ENCODE measurements at places on chromosomes 11 and 22.

DNA sequence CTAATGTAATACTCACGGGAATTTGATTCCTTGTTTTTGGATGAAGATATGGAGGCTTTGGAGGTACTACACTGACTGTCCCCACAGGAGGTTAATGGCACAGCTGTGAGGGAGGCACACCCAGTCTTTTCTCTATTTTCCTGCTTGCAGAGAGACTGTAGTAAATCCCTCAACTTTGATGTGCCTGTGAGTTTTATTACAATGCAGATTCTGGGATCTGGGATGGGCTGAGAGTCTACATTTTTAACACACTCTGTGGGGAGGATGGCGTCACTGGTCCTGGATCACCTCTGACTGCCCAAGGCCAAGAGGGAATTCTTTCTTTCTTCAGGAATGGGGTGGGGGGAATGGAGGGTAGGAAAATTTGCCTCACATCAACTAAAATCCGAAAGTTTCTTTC, 80.2 kb upstream of the NTM start:
- DNase-seq, result no peak

GRCh38 chr22:49466878-49467595, 360.6 kb downstream of the BRD1 start:
- no peak for DNase-seq

DNA sequence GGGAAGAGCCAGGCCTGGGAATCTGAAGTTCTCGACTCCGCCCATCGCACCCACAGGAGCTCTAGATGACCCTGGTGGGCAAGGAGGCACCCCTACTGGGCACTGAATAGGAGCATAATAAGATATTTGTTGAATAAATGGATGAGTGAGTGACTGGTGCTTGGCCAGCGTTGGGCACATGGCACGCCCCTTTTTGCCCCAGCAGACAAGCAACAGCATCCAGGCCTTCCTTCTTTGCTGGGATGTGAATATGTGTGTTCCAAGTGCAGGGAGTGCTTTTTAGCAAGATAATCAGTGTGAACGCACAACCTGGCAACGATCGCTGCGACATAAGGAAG, 443 bp upstream of the CELF1 start:
- no peak for DNase-seq

GRCh38 chr11:1693327-1694063, 3.5 kb upstream of the KRTAP5-6 start:
- peak; percentile 68 for DNase-seq

DNA sequence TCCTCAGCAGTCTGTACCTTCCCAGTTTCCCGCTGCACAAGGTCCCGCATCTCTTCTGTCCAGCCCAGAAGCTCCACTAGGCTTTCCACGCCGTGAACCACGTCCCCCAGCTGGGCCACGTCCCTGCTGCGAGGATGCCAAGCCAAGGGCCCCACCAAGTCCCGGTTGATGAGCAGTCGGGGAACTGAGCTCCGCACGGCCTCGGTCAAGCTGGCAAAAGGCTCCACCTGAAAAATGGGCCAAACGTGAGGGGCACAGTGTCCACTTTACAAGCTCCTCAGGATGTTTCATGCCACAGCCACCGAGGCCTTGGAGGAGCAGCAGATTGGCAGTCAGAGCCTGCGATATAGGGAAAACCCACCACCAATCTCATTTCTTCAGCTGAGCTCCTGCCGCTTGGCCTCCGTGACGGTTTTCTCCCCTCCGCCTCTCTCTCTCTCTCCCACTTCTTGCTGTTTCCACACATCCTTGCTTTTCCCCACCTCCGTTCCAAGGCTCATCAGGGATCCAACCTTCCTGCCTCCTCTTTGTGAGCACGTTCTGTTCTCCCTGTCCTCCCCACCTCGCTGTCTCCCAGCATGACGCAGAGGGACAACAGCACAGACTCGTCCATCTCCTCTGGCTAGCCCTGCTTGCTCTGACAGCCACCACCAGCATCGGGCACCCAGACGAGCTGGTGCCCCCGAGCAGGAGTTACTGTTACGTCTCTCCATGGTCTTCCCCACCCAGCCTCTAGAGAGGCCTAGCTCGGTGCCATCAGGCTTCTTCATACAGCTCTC, 11.5 kb downstream of the RIC8A start:
- DNase-seq, result no peak

GRCh38 chr11:29452146-29452545, 564.7 kb downstream of the KCNA4 start:
- DNase-seq, result no peak

- no peak for DNase-seq
These were observed 15.2 kb upstream of the RBM4B start for GRCh38 chr11:66692871-66693331.

- DNase-seq, result no peak
These were observed 586 bp downstream of the LRP5 start for GRCh38 chr11:68312780-68313573.

DNA sequence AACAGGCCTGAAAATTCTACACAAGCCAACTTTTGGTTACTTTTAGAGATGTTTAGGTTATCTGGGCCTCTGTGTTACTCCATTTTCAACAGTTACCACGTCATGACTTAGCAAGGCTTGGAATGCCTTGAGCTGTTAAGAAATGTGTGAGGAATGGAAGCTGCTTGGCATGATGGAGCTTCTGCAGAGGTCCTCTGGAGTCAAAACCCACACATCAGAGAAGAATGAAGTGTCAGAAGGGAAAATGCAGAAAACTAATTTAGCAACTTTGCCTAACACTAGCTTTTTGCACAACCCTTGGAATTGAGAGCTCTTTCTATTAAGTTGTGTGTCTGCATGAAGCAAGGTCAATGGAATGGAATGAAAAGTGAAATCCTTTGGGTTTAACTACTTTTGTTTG, 27.4 kb downstream of the FAT3 start:
- no peak for DNase-seq

DNA sequence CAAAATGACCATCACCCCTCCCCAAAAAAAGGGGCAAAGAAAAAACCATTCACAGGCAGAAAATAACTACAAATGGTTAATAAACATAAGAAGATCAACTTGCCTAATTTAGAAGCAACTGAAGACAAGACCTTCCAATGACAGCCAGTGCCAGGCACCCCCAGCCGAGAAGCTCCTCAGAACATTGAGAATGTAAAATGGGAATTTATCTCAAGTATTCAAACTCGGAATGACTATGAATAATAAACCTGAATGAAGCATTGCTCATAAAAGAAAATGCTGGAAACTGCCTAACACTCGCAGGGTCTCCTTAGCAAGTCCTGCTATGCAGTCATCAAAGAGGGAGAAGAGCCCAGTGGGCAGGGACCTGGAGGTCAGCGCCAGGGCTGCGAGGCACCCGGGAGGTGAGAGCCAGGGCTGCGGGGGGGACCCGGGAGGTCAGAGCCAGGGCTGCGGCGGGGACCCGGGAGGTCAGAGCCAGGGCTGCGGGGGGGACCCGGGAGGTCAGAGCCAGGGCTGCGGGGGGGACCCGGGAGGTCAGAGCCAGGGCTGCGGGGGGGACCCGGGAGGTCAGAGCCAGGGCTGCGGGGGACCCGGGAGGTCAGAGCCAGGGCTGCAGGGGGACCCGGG, 23.2 kb upstream of the MOB2 start:
- DNase-seq, result no peak

- no peak for DNase-seq
These were observed 6.1 kb downstream of the SLC25A1 start for GRCh38 chr22:19172213-19173046.

- DNase-seq, result no peak
These were observed 7.5 kb downstream of the UVRAG start for GRCh38 chr11:75822541-75822940.

DNA sequence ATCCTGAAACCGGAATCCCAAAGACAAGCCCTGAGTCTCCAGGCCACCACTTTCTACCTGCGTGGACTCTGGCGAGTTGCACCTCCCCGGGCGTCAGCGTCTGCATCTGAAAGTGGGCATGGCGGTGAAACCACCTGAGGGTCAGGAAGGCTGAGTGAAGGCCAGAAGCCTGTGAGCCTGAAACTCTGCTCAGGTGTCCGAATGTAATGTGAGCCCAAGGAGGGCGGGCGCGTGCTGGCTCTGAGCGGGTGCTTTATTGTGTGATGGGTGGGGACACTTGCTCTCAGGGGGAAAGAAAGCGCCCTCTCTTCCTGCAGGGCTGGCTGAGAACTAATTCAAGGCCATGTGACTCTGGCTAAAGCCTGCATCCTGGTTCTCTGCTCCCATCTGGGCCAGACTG, 135.6 kb downstream of the ST3GAL4 start:
- DNase-seq, result no peak

- DNase-seq, result no peak
These were observed 4.8 kb upstream of the SAA2 start for GRCh38 chr11:18253233-18253632.

DNA sequence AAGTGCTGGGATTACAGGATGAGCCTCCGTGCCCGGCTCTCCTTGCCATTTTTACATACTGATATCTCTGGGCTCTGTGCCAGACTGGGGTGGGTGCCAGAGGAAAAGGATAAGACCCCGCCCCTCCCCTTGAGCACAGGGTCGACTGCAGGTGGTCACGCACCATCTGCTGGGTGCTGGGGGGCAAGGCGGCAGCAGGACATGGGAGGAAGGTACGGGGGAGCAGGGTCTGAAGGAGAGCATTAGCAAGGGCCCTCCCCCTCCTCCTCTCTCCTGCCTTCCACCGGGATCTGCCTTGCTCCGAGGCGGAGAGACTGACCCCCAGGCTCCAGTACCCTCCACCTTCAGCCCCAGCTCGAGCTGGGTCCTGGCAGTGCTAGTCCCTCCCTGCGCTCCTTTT, 9.7 kb upstream of the PGA3 start:
- DNase-seq, result no peak

DNA sequence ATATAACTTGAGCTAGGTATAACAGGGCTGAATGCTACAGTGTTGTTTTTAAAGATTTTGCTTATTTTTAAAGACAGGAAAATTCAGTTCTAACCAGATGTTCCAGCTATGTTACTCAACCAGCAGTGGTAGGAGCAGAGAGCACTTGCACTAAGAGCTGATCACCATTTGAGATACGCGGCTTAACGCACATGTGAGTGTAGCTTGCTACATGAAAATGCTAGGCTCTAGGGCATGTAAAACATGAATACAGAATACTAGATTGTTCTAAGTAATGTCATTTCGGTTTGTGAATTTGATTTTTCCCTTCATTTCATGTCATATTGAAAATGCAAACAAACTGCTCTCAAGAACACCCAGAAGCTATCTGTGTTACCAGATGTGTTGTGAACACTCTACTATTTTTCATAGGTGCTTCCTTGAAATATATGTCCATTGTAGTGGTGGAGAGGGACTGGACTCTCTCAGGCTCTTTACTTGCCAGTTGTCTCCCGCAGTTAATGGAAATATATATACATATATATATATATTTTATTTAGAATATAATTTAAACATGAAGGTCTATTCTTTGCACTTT, 10.8 kb upstream of the TECTA start:
- DNase-seq, result no peak

DNA sequence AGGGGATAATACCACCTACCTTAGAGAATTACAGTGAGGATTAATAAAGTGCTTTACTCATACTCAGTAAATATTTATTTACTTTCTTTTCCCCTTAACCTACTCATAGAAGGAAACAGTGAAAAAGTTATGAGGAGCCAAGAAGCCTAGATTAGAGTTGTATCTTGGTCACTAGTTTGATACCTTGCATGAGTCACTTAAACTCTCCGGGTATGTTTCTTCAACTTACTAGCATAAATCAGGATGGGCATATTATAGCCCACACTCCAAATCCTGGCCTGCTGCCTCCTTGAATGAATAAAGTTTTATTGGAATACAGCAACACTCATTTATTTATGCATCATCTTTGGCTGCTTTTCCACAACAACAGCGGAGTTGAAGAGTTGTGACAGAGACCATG, 8.2 kb downstream of the FBXO3 start:
- DNase-seq, result no peak

DNA sequence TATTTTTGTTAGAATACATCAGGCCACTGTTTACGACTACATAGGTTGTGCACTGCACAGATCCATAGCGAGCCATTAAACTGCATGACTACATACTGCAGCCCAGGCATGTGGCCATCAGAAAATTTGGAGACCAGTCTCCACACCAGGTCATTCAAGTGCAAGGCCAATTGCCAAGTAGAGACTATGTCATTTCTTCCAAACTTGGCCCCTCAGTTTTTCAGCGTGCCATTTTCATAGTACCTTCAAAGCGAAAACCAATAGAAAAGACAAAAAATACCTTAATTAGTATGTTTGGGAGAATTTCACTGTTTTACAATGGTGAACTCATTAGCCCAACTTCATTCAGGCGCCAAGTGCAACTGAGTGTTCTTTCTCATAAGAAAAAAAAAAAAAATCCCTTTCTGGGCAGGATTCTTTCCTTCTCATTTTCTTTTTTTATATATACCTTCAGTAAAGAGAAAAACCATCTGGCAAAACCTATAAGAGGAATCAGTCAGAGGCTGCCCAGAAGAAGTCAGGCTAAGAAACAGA, 30.4 kb downstream of the PAMR1 start:
- DNase-seq, result no peak

DNA sequence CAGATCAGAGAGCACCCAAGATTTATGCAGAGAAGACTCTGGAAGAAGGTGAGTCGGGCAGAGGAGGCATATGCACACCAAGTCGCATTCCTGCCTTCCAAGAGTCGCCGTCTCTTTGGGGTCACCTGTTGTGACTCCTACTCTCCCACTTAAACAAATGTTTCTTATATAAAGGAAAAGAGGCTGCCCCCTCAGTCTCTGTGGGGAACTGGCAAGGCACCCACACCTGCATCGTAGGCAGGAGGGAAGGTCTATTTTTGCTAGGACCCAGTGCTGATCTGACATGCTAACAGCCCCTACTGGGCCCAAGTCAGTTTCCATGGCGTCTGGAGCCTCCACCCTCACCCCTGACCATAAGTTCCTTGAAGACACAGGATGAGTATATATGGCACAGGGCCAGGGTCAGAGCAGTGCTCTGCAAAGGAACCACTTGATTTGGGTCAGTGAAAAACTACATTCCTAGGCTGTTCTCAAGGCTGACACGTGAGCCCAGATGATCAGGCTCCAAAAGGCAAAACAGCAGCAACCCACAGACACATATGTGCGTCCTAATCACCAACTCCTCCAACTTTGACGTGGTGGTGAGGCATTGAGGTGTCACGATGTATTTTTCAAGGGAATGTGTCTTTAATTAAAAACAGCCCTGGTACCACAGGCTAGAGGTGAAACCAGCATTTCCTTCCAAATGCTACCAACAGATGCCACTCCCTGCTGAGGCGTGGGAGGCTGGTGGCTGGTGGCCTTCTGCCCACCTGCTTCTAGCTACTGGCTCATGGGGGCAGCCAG, 55.6 kb upstream of the CSNK2A3 start:
- DNase-seq, result no peak

- no peak for DNase-seq
These were observed 163.7 kb downstream of the DSCAML1 start for GRCh38 chr11:117633186-117633754.

GRCh38 chr11:94873916-94874540, 99.3 kb downstream of the CWC15 start:
- peak; percentile 16 for DNase-seq

- DNase-seq, result no peak
These were observed 41.1 kb downstream of the SEZ6L start for GRCh38 chr22:26210334-26210733.

- DNase-seq, result no peak
These were observed 86.2 kb downstream of the UBASH3B start for GRCh38 chr11:122741613-122742300.

- no peak for DNase-seq
These were observed 52.2 kb downstream of the PPFIA1 start for GRCh38 chr11:70322666-70323065.

GRCh38 chr11:117932426-117932825, 3.2 kb upstream of the TMPRSS13 start:
- DNase-seq, result no peak

GRCh38 chr11:70169127-70169526, 34.0 kb upstream of the FADD start:
- DNase-seq, result no peak
